ENCODE measurements at places on chromosomes 11 and 22. TPM values are rescaled to one million over a fixed set of nuclear protein-coding genes. Genes with fewer than 3 reads are reported as not detected.
A peak's percentile ranks its signal among the peaks of the same experiment; 100 is the strongest.

DNA sequence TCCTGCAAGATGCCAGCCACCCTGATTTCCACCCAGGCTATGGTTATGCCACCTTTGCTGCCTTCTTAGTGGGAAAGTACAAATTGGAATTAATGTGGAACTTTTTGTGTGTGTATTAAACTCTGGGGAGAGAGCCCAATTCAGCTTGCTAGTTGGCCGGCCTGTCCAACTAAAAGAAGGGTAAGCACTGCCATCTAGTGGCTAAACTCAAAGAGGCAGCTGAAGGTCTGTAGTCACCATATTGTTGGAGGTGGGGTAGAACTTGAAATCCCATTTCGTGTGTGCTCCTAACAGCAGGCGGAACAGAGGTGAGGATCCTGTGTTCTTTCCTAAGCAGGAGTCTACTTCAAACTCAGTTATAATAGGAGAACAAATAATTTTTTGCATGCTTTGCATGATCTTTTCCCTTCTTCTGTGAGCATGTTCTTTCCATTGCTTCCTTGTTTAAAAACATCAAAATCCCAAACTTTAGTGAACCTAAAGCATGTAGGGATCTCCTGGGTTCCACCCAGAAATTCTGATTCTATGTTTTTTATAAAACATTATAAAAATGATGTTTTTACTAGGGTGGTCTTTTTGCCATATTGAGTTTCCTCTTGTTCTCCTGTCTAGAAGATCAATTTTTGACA, 138.8 kb upstream of the SORL1-AS1 start:
- no peak overlapping the region for H3K27ac ChIP-seq
- no peaks in the 10 kb centered on the region for H3K27me3 ChIP-seq
- H3K4me1 ChIP-seq, result no peaks in the 10 kb centered on the region
- peaks cover 30% of the 10 kb centered on the region for H3K36me3 ChIP-seq
- H3K4me3 ChIP-seq, result no peak overlapping the region
- DNase-seq, result peak; percentile 91

- H3K27me3 ChIP-seq, result no peaks in the 10 kb centered on the region
- peak; percentile 69 for DNase-seq
- no peak overlapping the region for H3K4me3 ChIP-seq
- H3K4me1 ChIP-seq, result no peaks in the 10 kb centered on the region
- H3K36me3 ChIP-seq, result peaks cover 16% of the 10 kb centered on the region
Measured at GRCh38 chr22:29773233-29773632, 6.1 kb downstream of the UQCR10 start.

DNA sequence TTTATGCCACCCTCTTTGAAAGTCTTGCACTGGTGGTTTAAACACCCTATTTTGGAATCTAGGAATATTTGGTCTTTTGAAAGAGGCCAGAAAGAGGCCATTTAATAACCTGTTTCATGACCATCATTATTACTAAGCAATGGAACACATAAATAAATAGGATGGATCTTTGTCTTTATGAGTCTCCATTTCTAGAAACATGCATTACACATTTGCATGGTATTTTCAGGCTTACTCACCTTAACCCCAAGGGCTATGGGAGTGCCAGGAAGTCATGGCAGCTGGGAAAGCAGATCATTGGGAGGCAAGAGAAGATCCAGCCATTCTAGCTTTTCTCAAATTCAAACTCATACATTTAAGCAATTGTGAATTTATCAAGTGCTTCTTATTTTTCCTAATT, 185.8 kb upstream of the POU2AF2 start:
- H3K27me3 ChIP-seq, result no peaks in the 10 kb centered on the region
- H3K4me3 ChIP-seq, result no peak overlapping the region
- H3K27ac ChIP-seq, result no peak overlapping the region
- H3K4me1 ChIP-seq, result no peaks in the 10 kb centered on the region
- H3K36me3 ChIP-seq, result no peaks in the 10 kb centered on the region

DNA sequence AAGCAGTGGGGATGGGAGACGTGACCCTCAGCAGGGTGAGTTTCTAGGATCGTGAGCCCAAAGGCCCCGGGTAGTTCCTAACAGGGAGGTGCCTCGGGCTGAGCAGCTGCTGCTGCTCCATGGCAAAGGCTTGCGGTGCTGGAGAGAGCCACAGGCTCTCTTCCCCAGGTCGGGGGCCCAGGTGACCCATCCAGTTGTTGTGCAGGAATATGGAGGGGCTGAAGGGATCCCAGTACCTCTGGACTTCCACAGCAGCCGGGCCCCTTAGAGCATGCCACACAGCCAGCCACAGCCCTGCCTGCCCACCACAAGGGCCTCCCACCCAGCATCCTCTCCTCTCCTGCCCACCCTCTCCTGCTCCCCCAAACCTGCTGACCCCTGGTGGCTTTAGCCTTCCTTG, 49.3 kb downstream of the BUD13 start:
- H3K36me3 ChIP-seq, result no peaks in the 10 kb centered on the region
- H3K27ac ChIP-seq, result no peak overlapping the region
- DNase-seq, result no peak
- H3K4me1 ChIP-seq, result no peaks in the 10 kb centered on the region

GRCh38 chr11:106785913-106786650, 232.2 kb downstream of the GUCY1A2 start:
- H3K36me3 ChIP-seq, result no peaks in the 10 kb centered on the region
- H3K4me1 ChIP-seq, result no peaks in the 10 kb centered on the region
- H3K27ac ChIP-seq, result no peak overlapping the region
- H3K4me3 ChIP-seq, result no peak overlapping the region
- DNase-seq, result no peak
- no peaks in the 10 kb centered on the region for H3K27me3 ChIP-seq

DNA sequence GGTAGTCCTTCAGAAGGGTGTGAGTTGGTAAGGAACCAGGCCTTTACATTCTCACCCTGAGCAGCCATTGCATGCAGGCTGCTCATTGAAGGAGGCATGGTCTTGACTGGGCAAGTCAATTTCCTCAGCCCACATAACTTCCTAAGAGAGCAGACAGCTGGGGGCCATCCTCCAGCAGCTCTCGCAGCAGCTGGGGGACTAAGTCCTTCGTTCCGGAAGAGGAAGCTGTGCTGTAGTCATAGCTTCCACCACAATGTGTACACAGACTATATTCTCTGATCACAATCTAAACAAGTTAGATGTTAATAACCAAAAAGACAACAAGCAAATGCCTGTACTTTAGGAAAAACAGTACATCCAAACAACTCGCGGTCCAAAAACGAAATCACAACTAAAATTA, 30.1 kb upstream of the MPPED1 start:
- DNase-seq, result peak; percentile 17
- peaks cover 7% of the 10 kb centered on the region for H3K27me3 ChIP-seq
- H3K36me3 ChIP-seq, result no peaks in the 10 kb centered on the region
- H3K4me1 ChIP-seq, result no peaks in the 10 kb centered on the region

Gene CD248
- total RNA-seq, result 0.38 TPM

Gene OR8G1
- not detected for total RNA-seq

Gene IFITM1
- 211 TPM for total RNA-seq

Gene MN1
- 15.7 TPM for total RNA-seq

Gene MPPED1
- total RNA-seq, result 0.59 TPM

Gene GGTLC3
- not detected for total RNA-seq

Gene OR4A15
- total RNA-seq, result not detected

Gene CABP7
- total RNA-seq, result not detected
